ENCODE measurements at places on chromosomes 2 and 18.

- no peak for DNase-seq
Observed at GRCh38 chr18:12403601-12404506, 3.9 kb upstream of the PRELID3A start.

- no peak for DNase-seq
Observed at GRCh38 chr2:78431241-78431640, 594.3 kb upstream of the REG3G start.

- DNase-seq = no peak
Observed at GRCh38 chr2:27249159-27249890, 13.5 kb downstream of the SLC30A3 start.

DNA sequence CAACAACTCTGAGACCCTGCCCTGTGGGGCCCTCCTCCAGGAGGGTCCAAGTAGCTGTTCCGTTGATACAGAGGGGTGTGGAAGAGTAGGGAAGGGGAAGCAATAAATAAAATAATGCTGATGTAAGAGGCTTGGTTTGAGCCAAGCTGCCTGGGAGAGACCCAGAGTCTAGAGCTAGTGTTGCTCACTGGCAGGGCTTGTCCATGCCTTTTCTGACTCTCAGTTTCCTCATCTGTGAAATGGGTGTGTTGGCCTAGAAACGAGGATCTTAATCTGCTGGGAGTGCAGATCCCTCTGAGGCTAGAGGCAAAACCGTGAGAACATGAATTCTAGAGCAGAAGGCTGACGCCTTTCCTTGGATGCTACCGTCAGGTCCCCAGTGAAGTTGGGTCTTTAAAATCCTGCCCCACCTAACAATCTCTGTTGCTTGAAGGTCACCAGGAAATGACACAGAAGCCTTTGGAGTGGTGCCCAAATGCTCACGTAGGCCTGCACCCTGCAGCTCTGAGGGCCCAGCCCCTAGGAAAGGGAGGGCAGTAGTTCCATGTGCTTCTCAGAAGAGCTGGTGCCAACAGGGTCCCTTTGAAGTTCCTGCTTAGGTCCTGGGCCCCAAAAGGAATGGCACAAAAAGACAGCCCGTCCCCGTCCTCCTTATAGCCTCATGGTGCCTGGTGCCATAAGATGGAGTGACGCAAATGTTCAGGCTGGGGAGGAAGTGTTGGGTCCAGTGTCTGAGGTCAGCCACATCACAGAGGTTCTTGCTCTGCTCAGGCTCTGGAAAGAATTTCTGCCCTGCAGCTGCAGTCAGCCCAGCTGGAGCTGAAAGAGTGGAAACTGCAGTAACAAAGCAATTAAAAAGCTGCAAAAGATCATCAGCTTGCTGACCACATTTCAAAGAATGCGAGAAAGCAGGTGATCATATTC, 73.2 kb upstream of the SMAD2 start:
- DNase-seq = no peak

- DNase-seq = no peak
Observed at GRCh38 chr18:9413576-9413975, 61.7 kb upstream of the RALBP1 start.

- DNase-seq = no peak
Observed at GRCh38 chr2:231138699-231139098, 13.9 kb upstream of the HTR2B start.

GRCh38 chr2:159185401-159186130, 100.9 kb downstream of the WDSUB1 start:
- DNase-seq = no peak

DNA sequence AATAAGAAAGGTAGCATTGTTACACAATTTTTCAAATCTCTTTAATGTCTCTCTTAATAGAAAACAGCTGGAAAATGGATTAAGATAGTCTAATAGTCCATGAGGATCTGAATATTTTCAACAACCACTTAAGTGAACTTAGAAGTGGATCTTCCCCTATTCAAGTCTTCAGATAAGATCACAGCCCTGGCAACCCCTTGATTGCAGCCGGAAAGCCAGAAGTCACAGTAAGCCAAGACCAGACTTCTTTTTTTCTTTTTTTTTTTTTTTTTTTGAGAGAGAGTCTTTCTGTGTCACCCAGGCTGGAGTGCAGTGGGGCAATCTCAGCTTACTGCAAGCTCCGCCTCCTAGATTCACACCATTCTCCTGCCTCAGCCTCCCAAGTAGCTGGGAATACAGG, 18.6 kb upstream of the ZC3H15 start:
- no peak for DNase-seq

DNA sequence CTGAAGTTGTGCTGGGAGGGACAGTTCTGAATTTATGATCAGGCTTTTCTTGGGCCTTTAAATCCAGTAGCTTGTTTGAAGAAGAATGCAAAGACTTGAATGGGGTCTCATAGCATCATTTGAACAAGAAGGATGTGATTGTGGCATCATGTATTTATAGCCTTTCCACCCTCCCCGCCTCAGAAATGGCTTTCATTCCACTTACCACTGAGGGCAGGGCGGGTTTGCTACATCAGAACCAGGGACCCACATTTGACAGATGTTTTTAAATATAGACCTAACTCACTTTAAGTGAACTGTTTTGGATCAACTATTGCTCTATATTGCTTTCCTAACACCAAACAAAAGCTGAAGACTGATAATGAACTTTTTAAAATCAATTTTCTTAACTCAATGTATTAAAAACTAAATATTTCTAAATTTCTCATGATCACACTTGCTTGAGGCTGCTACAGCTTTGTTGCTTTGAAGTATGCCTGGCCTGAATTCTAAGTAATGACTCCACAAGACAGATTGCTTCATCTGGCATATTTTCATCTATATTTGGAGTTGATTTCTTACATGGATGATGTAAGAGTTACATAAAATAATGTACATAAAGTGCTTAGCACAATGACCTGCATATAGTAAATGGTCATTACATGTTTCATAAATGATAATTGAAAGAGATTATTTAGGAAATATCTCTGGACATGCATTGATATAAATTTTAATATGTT, 1552.9 kb upstream of the SLC39A10 start:
- no peak for DNase-seq

GRCh38 chr18:58321986-58322385, 278.0 kb downstream of the NEDD4L start:
- no peak for DNase-seq

GRCh38 chr2:124162256-124162655, 137.2 kb downstream of the CNTNAP5 start:
- no peak for DNase-seq

- no peak for DNase-seq
Observed at GRCh38 chr2:57890464-57890863, 156.1 kb upstream of the VRK2 start.

- no peak for DNase-seq
Observed at GRCh38 chr2:161042990-161043625, 117.1 kb upstream of the TANK start.

DNA sequence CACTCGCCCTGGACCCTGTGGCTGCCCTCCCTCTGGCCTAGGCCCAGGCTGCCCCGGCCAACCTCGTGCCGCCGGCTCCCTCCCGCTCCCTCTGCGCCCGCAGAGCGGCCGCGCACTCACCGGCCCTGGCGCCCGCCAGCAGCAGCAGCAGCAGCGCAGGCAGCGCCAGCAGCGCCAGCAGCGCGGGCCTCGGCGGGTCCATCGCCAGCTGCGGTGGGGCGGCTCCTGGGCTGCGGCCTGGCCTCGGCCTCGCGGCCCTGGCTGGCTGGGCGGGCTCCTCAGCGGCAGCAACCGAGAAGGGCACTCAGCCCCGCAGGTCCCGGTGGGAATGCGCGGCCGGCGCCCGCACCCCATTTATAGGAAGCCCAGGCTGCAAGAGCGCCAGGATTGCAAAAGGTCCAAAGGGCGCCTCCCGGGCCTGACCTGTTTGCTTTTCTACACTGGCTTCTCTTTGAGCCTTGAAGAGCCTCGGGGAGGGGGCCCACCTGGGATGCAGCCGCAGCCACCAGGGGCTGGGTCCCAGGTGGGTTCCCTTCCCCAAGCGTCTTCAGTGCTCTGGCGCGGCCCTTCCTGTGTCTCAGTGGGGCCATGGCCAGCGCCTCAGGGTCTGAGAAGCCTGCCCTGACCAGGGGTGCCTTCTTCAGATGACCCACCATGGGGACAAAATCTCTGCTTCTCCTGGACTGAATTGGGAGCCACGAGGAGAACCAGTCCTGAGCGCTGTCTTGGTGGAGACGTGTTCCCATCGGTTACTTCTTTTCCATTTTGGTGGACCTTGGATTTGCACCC, at the start of gene APOB:
Gene APOB, minus strand, starts transcription at position 330 of the 789 bp plus-strand sequence. Its CDS starts 128 bp downstream, at position 202.
- DNase-seq = no peak

GRCh38 chr2:44740678-44741077, 200.8 kb upstream of the SIX3 start:
- no peak for DNase-seq

DNA sequence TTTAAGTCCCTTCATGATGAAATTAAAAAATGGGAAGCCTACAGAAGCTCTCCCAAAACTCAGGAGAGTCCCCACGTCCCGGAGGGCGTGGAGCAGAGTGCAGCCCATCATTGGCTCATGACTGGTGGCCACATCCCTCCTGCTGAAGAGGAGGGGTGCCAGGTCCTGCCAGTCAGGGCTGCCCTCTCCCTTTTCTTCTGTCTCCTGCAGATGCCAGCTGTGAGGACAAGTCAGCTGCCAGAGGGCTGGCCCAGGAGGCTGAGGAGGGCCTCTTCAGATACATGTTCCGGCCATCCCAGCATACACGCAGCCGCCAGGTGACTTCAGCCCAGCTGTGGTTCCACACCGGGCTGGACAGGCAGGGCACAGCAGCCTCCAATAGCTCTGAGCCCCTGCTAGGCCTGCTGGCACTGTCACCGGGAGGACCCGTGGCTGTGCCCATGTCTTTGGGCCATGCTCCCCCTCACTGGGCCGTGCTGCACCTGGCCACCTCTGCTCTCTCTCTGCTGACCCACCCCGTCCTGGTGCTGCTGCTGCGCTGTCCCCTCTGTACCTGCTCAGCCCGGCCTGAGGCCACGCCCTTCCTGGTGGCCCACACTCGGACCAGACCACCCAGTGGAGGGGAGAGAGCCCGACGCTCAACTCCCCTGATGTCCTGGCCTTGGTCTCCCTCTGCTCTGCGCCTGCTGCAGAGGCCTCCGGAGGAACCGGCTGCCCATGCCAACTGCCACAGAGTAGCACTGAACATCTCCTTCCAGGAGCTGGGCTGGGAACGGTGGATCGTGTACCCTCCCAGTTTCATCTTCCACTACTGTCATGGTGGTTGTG, 2.6 kb downstream of the INHA start:
- no peak for DNase-seq

DNA sequence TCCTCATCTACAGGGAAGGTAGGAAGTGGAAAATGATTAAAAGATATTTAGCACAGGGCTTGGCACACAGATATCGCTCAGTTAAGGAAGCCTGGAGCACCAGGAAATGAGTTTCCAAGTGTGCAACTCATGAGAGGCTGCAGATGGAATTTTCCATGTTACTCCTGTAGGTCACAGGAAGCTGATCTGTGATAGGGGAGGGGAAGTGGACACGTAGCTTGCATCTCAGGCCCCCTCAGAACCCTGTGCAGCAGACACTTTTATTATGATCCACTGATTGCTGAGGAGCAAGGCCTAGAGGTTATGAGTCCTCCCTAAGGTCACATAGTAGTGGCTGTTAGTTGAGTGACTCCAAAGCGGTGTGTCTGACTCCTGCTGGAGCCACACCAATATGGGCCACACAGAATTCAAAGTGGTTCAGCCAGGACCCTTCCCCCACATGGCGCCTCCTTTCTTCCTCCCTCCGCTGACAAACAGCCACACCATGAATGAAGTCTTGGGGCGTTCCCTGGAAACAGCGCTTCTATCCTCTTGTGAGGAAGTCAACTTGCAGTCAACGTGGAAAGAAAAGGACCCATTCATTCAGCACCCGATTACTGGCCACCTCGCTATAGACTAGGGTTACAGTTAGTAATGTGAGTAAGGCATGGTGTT, 21.5 kb downstream of the DYSF start:
- no peak for DNase-seq

DNA sequence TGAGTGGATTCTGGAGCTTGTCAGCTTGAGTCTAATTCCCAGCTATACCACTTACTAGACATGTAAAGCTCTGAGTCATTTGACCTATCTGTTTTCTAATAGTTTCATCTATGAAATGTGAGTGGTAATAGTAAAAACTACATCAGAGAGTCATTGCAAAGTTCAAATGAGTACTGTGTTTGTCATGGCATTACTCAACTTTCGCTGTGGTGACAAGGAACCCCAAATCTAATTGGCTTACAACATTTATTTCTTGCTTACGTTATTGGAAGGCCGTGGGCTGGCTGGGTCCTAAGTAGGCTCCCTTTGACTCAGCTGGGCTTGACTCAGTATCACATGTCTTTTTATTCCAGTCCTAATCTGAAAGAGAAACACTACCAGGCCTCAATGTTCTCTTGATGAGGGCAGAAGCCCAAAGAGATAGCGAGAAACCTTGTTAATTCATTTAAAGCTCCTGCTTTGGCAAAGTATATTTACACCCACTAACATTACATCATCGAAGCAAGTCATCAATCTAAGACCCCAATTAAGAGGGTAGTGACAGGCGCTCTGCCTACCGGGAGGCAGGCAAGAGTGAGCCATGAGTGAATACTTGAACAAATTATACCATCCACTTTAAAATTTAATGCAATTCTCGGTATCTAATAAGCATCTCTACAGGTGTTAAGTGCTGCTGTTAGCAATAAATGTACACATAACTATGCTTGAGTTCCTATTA, 431.8 kb upstream of the SPHKAP start:
- no peak for DNase-seq

DNA sequence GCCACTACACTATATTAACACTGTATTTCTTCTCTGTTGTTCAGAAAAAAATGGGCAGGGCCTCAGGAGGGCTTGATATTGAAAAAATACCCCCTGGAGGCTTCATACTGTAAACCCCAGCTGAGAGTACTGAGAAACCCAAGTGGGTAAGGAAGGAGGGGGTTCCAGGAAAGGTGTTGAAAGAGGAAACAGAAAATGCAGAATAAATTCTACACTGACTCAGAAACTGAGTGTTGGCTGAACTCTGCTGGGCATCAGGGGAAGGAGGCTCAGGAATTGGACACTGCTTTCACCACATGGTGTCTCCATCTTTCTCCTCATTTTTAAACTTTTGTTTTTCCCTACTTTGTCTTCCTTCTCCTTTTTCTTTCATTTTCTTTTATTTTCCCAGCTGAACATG, 253.7 kb downstream of the DYM start:
- DNase-seq = no peak

GRCh38 chr2:148602885-148603561, 41.5 kb upstream of the EPC2 start:
- DNase-seq = peak; percentile 55

DNA sequence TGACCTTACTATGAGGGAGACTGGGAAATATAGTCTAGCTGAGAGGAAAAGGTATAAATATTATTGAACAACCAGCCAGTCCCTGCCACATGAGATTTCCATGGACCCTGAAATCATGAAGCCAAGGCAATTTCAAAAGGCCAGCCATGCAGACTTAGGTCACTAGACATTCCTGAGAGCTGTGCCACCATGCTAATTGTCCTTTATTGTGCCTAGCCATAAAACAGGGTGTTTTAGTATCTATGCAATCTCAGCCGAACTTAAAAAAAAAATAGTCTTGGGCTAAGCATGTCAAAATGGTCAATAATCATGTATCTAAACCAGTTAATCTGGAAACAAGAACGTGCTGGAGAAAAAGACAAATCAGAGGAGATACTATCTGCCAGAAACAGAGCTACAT, 269.5 kb downstream of the LNPK start:
- no peak for DNase-seq

All from stimulated activated effector memory CD8-positive, alpha-beta T cell treated with anti-CD3 and anti-CD28 coated beads, Interleukin-12 subunit alpha, Interleukin-12 subunit beta, amount 100 ng/mL, for 72 hours (primary cell).